NCI-H2081 (cell line): ENCODE measurements at places on chromosomes 1 and 21.

- no peak for DNase-seq
Measured at GRCh38 chr1:113142791-113143190, 69.8 kb downstream of the LRIG2 start.

- no peak for DNase-seq
Measured at GRCh38 chr1:206469933-206470691, at the start of gene IKBKE. IKBKE (plus strand) TSS chr1:206470476; CDS start chr1:206473228, 2,752 bp downstream.

DNA sequence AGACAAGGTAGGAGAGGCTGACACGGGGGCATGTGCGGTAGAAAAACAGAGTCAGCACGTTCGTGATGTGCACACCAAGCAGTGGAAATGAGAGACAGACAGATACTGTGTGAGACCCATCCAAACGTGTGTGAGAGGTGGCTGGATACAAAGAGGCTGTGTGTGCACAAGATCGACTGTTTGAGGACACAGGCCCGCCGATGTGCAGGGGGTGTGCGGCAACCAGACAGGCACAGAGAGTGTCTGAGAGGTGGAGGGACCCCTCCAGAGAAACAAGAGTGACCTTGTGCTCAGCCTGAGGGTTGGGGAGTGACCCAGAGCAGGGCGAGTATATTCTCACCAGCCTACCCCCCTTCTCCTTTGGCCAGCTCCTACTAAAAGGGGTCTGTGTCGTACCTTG lies 97.8 kb upstream of the IPO9 start:
- no peak for DNase-seq

- DNase-seq = no peak
Measured at GRCh38 chr1:5389101-5389885, 602.9 kb downstream of the NPHP4 start.

- no peak for DNase-seq
Measured at GRCh38 chr1:223738465-223739365, 26.4 kb downstream of the CAPN2 start.

GRCh38 chr21:41375875-41376274 lies 14.0 kb downstream of the MX2 start:
- no peak for DNase-seq

- DNase-seq = no peak
Measured at GRCh38 chr1:159204161-159205141, at the start of gene ACKR1. ACKR1 (plus strand) TSS chr1:159204875; CDS start chr1:159204960, 85 bp downstream.

GRCh38 chr1:210771131-210771530 lies 362.8 kb downstream of the KCNH1 start:
- DNase-seq = no peak

- DNase-seq = no peak
Measured at GRCh38 chr1:101284021-101284420, 47.2 kb downstream of the S1PR1 start.

GRCh38 chr1:92980732-92981647 lies 19.7 kb upstream of the DIPK1A start:
- DNase-seq = no peak

DNA sequence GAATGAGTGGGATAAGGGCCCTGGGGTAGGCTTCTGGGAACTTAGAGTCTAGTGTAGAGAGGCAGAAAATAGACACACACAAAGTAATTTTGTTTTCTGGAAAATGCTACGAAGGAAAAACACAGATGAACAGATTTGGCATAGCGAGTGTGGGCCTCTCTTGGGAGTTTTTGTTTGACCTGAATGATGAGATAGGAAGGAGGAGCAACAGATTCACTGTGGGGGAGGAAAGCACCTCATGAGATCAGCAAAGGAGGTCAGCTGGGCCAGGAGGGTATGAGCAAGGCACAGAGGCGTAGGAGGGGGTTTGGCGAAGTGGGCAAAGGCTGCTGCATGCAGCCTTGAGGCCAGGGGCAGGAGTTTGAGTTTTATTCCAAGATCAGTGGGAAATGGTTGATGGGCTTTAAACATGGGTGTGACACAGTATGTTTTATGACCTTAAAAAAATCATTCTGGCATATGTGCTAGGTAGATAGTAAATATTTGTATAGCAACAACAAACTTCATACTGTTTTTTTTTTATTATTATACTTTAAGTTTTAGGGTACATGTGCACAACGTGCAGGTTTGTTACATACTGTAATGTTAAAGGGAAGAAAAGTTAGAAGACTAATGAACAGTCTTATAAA lies 57.9 kb downstream of the FGGY start:
- DNase-seq = no peak

GRCh38 chr1:88890131-88890530 lies 1.2 kb downstream of the GTF2B start:
- DNase-seq = no peak

DNA sequence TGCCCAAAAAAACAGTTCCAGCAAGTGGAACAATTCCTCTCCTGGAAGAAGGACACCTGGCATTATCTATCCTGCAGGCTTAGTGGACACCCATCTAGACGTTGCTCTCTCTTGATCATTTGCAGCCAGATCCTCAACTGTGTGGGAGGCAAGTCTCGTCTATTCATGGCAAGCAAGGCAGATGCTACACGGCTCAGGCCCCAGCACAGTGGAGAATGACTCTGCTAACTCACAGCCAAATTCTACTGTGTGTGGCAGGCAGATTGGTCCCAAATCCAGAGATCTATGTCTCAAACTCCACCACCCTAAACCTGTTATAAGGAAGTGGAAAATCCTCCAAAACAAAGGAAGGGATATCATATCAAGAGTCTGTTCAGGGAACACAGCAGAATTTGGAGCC lies 7.0 kb downstream of the TNNT2 start:
- no peak for DNase-seq

DNA sequence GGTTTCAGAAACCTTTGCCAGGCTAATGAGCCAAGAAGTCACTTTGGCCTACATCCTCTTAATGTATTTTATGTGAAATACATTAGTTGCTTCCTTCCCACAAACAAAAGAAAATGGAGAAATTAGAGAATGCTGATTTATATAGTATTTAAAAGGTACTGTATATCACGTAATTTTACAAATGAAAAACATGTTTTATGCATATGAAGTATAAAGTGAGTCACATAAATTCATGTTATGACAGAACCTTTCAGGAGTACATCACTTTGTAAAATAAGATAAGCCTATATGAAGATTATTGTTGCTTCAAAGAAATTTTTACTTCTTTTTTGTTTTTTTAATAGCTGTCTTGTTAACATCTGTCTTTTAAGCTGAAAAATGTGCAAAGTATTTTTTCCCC lies 4.6 kb downstream of the DR1 start:
- DNase-seq = no peak

- no peak for DNase-seq
Measured at GRCh38 chr1:160491017-160491416, 32.0 kb downstream of the SLAMF6 start.

DNA sequence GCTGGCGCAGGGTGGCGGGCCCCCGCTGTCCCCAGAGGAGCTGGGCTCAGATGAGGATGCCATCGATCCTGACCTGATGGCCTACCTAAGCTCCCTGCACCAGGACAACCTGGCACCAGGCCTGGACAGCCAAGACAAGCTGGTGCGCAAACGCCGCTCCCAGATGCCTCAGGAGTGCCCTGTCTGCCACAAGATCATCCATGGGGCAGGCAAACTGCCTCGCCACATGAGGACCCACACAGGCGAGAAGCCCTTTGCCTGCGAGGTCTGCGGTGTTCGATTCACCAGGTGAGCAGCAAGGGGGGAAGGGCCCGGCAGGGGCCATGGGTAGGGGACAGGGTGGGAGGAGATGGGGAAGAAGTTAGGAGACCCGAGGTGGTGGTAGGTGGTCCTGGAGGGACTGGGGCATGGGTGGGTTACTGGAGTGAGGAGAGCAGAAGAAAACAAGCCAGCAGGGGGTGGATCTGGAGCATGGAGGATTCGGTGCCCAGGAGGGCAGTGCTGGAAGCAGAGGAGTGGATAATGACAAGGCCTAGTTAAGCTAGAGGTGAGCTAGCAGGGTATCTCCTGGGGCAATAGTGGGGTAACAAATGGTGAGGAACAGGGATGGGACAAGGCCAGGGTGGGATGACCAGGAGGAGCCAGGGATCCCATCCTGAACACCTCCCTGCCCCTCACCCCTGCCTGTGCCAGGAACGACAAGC lies 13.1 kb downstream of the ZBTB7B start:
- DNase-seq = no peak

DNA sequence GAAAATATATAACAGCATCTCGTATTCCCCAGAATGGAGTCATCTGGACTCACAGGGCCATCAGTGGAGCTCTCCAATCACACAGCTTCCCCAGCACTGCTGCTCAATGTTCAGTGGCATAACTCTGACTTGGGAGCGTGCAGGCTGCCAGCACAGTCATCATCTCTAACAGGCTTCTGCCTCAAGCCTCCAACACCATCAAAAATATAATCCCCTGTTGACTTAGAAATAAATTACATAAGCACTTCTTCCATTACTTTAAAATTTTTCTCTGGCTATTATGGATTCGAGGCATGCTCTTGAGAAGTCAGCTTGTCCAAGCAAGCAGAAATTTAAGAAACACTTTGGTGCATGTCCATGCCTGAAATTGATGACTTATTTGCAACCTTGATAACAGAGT lies 6.2 kb downstream of the DUSP23 start:
- DNase-seq = no peak

GRCh38 chr1:32693455-32694174 lies 9.0 kb downstream of the SYNC start:
- DNase-seq = no peak

- DNase-seq = peak; percentile 46
Measured at GRCh38 chr1:20633190-20634064, at the start of gene PINK1. PINK1 (plus strand) TSS chr1:20633458; CDS start chr1:20633549, 91 bp downstream.

GRCh38 chr1:114286960-114287359 lies 133.3 kb upstream of the SYT6 start:
- DNase-seq = no peak

DNA sequence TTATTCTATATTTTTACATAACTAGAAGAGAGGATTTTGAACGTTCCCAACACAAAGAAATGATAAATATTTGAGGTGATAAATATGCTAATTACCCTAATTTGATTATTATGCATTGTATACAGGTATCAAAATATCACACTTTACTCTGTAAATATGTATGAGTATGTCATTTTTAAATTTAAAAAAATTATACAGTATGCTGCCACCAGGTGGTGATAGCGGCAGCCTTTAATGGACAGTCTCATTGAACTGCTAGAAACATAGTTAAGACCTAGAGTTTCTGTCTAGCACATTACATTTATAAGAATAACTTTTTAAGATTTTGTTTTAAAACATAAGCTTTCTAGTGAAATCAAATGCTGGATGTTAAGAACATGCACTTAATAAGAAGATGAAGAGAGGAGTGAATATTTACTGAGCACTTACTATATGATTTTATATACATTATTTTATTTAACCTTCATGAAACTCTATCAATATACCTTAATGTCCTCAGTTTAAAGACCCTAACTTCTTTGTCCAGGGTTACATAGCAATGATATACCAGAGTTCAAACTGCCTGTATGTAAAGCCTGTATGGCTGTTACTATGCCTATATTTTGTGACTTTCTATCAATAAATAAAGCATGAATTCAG lies 207.1 kb downstream of the NUF2 start:
- peak; percentile 9 for DNase-seq

DNA sequence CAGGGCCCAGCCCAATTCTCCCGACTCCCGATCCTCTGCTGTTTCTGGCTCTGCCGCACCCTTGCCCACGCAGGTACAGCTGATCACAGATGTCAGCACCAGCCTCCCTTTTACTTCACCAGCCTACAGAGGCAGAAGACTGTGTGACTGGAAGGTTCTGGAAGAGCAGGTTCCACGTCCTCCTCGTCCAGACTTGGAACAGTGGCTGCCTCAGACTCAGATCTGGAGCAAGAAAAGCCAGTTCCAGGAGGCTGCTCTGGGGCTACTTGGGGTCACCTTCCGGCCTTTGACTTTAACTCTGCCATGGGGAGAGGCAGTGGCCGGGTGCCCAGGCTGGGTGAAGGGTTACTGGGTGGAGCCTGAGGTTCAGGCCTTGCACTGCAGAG lies 16.1 kb upstream of the KLHDC7A start:
- DNase-seq = no peak

- DNase-seq = no peak
Measured at GRCh38 chr1:6133146-6133895, 46.8 kb downstream of the CHD5 start.

DNA sequence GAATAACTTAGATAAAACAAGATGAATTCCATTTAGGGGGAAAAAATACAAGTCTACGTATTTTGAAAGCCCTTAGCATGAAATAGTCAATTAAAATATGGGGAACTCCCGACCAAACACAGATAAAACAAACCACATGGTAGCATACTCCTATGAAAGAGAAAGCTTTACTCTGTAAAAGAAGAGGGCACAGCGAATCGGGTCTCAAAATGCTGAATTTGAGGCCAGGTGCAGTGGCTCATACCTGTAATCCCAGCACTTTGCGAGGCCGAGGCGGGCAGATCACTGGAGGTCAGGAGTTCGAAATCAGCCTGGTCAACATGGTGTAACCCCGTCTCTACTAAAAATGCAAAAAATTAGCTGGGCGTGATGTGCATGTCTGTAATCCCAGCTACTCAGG lies 116.9 kb upstream of the TIAM1 start:
- no peak for DNase-seq

GRCh38 chr1:61274939-61275338 lies 192.6 kb downstream of the NFIA start:
- DNase-seq = no peak

DNA sequence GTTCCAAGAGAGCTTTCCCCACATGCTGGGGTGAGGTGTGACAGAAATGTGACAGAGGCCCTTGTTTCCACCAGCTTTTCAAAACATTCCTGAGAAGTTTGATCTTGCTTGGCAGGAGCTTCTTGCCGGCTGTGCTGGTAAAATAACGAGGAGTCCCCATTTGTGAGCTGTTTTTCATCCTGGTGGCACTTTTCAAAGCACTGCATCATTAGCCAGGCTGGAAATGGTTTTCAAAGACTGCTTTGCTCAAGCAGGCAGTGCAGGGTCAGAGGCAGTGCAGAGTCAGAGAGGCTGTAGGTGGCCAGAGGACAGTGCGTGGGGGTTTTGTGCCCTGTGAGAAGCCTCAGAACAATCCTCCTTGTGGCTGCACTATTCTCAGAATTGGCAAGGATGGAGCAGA lies 75.8 kb upstream of the KCNA3 start:
- no peak for DNase-seq

GRCh38 chr21:43001316-43001715 lies 27.0 kb downstream of the PKNOX1 start:
- DNase-seq = no peak

DNA sequence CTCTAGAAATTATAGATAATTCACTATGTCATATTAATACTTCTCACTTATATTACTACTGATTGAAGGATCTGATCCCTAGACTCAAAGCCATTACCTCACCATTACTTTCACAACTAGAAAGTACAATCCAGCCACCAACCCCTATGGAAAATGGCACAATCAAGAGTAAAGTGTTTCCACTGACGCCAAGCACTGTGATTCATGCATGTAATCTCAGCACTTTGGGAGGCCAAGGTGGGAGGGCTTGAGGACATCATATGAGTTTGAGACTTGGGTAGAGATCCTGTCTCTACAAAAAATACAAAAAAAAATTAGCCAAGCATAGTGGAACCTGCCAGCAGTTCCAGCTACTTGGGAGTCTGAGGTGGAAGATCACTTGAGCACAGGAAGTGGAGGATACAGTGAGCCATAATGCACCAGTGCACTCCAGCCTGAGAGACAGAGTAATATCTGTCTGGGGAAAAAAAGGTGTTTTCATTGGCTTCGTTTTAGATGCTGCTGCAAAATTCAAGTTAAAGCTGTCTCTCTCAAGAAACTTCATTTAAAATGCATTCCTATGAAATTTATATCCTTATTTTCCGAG lies 126.5 kb downstream of the AKT3 start:
- DNase-seq = no peak

- no peak for DNase-seq
Measured at GRCh38 chr1:8409106-8409505, 91.2 kb downstream of the SLC45A1 start.
